ENCODE measurements at places on chromosomes 11 and 22.

DNA sequence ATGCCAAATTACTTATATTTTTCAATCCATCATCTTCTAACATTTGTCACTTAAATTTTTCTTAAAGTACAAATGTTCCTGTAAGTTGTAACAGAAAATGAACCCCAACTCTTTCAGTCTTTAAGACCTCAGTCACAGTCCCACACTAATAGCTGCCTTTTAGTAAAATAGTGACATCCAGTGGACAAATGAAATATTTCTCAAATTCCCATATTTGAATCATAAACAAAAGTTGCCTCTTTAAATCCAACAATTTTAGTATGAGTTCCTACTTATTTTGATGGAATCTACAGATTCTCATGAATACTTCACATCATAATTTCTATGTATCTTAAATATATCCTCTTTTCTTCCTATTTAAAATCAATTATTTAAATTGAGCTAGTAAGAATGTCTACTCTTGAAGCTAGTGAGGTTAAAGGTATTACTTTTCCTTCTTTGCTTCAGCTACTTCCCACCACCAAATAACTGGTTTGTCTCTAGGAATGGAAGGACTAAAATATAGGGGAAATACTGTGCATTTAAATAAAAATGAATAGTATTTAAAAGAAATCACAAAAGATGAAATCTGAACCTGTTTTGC is 9.2 kb downstream of the LIN7C start:
- no peak for DNase-seq

- no peak for DNase-seq
Measured at GRCh38 chr11:22349491-22349890, 11.3 kb downstream of the SLC17A6 start.

DNA sequence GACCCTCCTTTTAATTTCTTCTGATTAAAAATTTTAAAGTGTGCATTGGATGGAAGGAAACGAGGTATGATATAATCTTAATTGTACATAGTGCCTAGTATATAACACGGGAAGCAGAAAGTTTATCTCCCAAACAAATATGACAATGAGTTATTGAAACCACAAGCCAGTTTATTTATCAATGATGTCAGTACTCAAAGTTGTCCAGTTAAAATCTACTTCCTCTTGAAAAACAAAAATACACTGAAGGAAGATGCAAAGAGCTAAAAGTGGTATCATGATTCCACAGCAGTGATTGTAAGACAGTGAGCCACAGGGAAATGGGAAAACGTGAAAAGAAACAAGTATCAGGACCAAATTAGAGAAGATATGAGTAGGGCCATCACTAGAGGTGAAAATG is 18.8 kb upstream of the OR5B21 start:
- no peak for DNase-seq

GRCh38 chr22:49162841-49163240 is 664.8 kb downstream of the BRD1 start:
- DNase-seq: no peak

GRCh38 chr22:21741790-21742189 is 6.2 kb upstream of the YPEL1 start:
- no peak for DNase-seq

DNA sequence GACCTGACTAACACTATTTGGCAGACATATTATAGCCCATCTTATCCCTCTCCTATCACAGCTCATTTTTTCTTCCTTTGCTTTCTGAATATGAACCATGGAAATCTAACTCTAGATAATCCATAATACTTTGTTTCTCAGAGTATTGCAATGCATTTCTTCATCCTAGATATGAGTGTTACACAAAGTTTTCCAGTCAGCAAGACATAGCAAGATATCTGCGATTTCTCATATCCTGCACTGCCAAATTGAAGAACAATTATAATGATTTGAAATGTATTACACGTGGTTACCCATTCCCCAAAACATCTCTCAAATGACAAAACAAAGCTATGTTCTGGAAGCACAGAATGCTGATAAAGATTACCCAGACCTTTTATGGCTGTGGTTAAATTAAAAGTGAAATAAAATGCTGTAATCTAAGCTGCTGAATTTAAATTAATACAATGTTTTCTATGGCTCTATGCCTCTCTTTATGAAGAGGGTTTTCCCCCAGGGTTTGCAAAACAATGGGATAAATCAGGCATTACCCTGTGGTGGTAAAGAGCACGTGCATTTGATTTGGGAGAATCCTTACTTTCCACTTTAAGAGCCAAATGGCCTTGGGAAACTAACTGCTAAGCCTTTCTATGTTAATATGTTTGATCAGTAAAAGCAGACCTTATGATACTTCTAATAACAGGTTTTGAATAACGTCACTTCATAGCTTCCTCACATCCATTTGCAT is 1291.0 kb upstream of the CNTN5 start:
- no peak for DNase-seq

GRCh38 chr11:108914211-108914610 is 249.3 kb downstream of the DDX10 start:
- no peak for DNase-seq

DNA sequence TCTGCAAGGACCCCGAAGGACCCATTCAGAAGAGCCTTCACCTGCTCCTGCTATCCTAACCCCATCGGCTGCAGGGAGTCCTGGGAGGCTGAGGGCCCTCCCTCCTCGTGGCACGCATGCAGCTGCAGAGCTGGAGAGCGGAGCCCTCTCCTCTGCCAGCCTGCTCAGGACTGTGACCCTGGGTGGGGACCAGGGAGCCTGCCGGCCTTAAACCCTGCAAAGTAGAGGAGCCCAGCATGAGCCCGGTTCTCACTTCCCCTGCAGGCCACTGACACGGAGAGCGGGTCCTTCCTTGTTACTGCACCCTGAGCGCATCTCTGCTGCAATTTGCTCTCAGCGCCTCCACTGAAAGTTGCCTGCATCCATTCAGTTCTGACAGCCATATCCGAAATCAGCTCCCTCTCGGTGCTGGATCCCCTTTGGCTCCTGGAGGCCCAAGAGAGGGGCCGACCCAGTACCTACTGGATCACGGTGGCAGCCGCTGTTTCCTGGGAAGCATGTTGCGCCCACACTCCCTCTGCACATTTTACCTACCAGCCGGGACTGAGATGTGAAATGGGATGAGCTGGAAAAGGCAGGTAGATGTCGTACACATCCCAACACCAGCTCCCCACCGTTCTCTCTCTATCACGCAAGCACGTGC is 312.1 kb downstream of the NTM start:
- no peak for DNase-seq

GRCh38 chr22:30324014-30324730 is 2.6 kb downstream of the TBC1D10A start:
- no peak for DNase-seq

- no peak for DNase-seq
Measured at GRCh38 chr22:50086526-50086925, 1.3 kb upstream of the MLC1 start.

GRCh38 chr11:47393163-47394049 is 15.0 kb upstream of the SLC39A13 start:
- DNase-seq: no peak

DNA sequence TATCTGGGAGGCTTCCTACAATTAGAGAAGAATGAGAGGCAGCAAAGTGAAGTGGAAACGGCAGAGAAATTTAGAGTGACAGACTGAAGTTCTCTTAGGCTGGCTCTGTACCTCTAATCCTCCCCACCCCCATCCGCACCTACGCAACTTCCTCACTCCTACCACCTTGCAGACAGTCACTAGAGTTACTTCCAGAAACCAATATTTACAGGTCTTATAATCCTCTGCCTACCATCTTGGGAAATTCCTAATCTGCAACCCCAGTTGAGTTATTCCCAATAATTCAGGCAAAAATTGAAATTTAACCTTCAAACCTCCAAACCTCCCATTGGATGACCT is 71.7 kb downstream of the PAK1 start:
- DNase-seq: no peak

DNA sequence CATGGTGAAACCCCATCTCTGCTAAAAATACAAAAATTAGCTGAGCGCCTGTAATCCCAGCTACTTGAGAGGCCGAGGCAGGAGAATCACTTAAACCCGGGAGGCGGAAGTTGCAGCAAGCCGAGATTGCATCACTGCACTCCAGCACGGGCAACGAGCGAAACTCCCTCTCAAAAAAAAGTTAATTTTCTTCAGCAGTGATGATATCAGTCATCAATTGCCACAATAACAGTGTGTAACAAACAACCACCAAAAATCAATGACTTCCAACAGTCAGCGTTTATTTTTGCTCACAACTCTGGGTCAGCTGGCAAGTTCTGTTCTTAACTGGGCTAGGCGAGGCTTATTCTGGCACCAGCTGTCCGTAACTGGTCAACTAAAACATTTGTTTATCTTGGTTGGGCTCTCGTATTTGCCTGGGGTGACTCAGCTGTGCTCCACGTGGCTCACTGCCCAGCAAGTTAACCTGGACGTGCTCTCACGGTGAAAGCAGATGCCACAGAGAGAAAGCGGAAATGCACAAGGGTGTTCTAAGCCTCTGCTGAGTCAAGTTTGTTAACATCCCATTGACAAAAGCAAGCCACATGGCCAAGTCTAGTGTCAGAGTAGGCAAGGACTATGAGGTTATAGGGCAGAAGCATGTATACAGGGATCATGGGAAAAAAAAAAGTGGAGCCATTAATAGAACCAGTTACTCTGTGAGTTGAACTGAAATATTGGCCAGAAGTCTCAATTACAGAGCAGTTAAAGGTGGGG is 52.1 kb downstream of the LHFPL7 start:
- peak; percentile 19 for DNase-seq

DNA sequence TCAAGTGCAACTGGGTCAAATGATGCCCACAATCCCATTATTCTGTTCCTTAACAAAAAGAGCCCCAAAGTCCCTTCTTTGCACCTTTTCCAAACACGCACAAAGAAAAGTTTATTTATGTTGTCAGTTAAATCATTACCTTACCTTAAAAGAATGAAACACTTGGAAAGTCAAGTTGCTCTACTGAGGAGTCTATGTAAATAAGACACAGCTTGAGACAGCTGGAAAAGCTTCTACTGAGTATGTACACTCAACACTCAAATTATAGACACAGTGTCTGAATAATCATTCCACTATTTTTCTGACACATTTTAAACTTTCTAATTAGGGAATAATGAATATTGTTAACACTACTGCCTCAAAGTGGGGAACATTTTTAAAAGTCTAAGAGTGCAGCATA is 21.6 kb upstream of the PHLDA2 start:
- no peak for DNase-seq

GRCh38 chr11:107683061-107683460 is 28.8 kb downstream of the SLN start:
- DNase-seq: no peak

- DNase-seq: no peak
Measured at GRCh38 chr22:37269936-37270678, 12.2 kb upstream of the CYTH4 start.

DNA sequence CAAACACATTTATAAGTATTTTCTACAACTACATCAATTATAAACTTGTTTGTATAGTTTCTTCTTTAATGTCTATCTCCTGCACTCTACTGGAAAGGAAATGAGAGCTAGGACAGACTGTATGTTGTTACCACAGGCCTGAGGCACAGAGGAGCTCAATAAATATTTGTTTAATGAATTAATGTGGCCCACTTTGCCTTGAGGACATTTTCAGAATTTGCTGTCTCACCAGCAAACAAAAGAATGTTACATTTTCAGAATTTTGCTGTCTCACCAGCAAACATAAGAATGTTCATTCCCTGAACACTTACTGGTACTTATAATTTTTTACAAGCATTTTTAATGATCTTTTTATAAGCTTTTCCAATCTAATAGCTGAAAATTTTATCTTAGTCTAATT is 41.9 kb upstream of the WNT7B start:
- DNase-seq: no peak

DNA sequence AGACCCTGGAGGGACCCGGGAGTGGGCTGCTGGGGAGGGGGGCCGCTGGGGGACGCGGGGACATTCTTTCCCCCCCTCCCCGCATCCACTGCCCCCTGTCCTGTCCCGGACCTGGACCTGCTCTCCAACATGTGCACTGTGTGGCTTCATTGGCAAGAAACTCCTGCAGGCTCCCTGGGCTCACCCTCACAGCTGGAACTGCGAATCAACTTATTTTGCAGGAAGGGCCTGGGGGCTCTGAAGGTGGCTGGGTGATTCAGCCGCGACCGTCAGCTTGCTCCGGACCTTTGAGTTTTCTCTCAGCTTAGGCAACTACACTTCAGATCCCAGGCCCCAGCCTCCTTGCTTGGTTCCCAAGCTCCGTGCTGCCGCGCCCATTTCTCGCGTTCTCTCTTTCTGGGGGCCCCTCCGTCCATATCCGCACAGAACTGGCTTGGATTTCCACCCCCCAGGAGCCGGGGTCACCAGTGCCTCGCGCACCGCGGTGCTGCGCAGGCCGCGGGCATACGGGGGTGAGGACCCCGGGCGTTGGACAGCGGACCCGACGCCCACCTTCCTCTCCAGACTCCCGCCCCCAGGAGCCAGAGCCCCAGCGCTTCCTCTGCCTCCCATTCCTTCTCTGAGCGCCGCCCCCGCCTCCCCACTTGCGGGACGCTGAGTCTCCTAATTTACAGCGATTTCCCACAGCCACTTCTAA is 471 bp upstream of the AHNAK start:
- DNase-seq: no peak

DNA sequence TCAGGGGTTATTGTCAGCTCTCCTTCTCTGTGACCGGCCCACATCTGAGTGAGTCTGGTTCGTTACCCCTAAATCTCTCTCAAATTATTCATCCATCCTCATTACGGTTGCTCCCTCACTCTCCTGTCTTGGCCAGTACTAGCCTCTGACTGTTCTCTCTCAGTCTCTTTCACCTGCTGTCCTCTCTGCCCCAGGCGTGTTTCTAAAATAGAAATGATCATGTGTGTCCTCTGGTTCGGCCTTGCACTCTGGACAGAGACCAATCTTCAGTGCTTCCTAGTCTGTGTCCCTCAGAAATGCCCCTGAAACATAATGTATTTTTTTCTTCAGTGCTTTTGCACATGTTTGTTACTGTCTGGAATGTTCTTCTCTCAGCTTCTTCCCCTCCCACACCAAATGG is 4.9 kb downstream of the PSMD13 start:
- DNase-seq: no peak

GRCh38 chr11:5910540-5910939 is 17.5 kb downstream of the OR52E5 start:
- DNase-seq: no peak

GRCh38 chr11:79179087-79179486 is 261.7 kb downstream of the TENM4 start:
- no peak for DNase-seq

DNA sequence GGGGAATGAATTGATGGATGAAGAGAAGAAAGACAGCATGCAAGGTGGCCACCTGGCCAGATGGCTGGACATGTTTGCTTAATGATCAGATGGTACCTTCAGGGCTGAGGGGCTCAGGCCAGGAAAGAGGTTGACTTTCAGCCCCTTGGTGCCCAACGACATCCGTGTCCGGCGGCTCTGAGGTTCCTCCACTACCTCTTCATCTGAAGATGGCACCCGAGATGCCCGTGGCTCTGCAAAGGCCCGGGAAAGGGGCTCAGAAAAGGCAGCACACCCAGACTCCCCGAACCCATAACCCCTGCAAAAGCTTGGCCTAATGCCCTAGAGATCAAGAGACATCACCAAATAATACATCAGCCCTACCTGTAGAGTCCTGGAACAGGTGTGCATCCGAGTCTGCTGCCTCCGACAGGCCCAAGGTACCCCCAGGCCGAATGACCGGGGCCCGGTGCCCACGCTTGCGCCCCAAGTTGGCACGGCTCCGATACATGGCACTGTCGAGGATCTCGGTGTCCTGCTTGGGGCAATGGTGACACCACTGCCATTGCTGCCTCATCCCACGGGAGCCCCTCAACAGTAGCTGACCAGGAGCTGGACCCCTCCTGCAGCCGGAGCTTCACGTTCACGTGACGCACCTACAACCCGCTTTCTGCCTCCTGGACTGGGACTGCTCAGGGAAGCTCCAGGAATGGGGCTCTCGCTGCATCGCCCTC is 22.9 kb downstream of the TNKS1BP1 start:
- no peak for DNase-seq

GRCh38 chr11:2813141-2813908 is 72.2 kb downstream of the CDKN1C start:
- no peak for DNase-seq
